ENCODE measurements at places on chromosomes 13 and 19. TPM values are rescaled to one million over a fixed set of nuclear protein-coding genes. Genes with fewer than 3 reads are reported as not detected.

GRCh38 chr13:34894756-34895155, 47.3 kb upstream of the NBEA start:
- H3K36me3 ChIP-seq: no peaks in the 10 kb centered on the region
- no peak for DNase-seq
- no peak overlapping the region for H3K4me3 ChIP-seq
- H3K27ac ChIP-seq: no peak overlapping the region

- H3K27ac ChIP-seq: no peak overlapping the region
- no peaks in the 10 kb centered on the region for H3K36me3 ChIP-seq
- H3K4me3 ChIP-seq: no peak overlapping the region
- no peak for DNase-seq
- peaks cover 6% of the 10 kb centered on the region for H3K4me1 ChIP-seq
These were observed 1.5 kb upstream of the SOX1 start for GRCh38 chr13:112065521-112065866.

KIR3DL2 gene
- 0.19 TPM for polyA plus RNA-seq

- no peaks in the 10 kb centered on the region for H3K4me1 ChIP-seq
- no peak for DNase-seq
- H3K36me3 ChIP-seq: peaks cover 27% of the 10 kb centered on the region
- H3K27ac ChIP-seq: no peak overlapping the region
These were observed 50.7 kb upstream of the SLC15A1 start for GRCh38 chr13:98803111-98803561.

DNA sequence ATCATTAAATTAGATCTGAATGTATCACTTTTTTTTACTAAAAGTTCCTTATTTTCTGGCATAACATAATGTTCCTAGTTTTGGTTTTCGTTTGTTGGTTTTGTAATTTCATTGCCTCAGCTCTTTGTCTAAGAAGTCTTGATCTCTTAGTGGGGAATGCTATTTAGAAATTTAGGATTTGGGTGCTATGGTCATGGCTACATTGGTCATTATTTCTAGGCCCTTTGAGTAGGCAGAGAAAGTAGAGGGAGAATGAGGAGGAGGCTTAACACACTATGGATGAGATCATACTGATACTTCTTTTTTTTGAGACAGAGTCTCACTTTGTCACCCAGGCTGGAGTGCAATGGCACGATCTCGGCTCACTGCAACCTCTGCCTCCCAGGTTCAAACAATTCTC, 41.8 kb downstream of the PIBF1 start:
- H3K27me3 ChIP-seq: no peaks in the 10 kb centered on the region
- H3K36me3 ChIP-seq: peaks cover 18% of the 10 kb centered on the region
- H3K27ac ChIP-seq: no peak overlapping the region
- DNase-seq: no peak
- H3K4me3 ChIP-seq: no peak overlapping the region
- no peaks in the 10 kb centered on the region for H3K4me1 ChIP-seq

IGFL1 gene
- polyA plus RNA-seq: not detected

GRCh38 chr13:92769046-92769445, 457.6 kb upstream of the GPC6 start:
- DNase-seq: no peak
- no peak overlapping the region for H3K4me3 ChIP-seq
- no peak overlapping the region for H3K27ac ChIP-seq
- H3K4me1 ChIP-seq: no peaks in the 10 kb centered on the region

GRCh38 chr13:60019119-60019993, 144.4 kb downstream of the DIAPH3 start:
- DNase-seq: no peak
- H3K4me3 ChIP-seq: no peak overlapping the region
- no peaks in the 10 kb centered on the region for H3K4me1 ChIP-seq
- H3K27ac ChIP-seq: no peak overlapping the region
- no peaks in the 10 kb centered on the region for H3K36me3 ChIP-seq

GRCh38 chr19:53509845-53510244, 28.1 kb upstream of the ZNF331 start:
- no peak for DNase-seq
- H3K36me3 ChIP-seq: no peaks in the 10 kb centered on the region
- no peak overlapping the region for H3K27ac ChIP-seq
- H3K4me3 ChIP-seq: no peak overlapping the region
- H3K4me1 ChIP-seq: peaks cover 5% of the 10 kb centered on the region

GRCh38 chr19:41718761-41719160, 10.3 kb downstream of the CEACAM5 start:
- DNase-seq: no peak
- no peaks in the 10 kb centered on the region for H3K36me3 ChIP-seq
- H3K4me1 ChIP-seq: no peaks in the 10 kb centered on the region

- no peaks in the 10 kb centered on the region for H3K4me1 ChIP-seq
- no peak for DNase-seq
- no peak overlapping the region for H3K27ac ChIP-seq
- no peaks in the 10 kb centered on the region for H3K36me3 ChIP-seq
- no peak overlapping the region for H3K4me3 ChIP-seq
These were observed 12.4 kb upstream of the PAK4 start for GRCh38 chr19:39113199-39113598.

GRCh38 chr19:54411033-54411432, 4.2 kb upstream of the TTYH1 start:
- H3K4me3 ChIP-seq: no peak overlapping the region
- H3K4me1 ChIP-seq: peaks cover 13% of the 10 kb centered on the region
- DNase-seq: no peak
- H3K36me3 ChIP-seq: no peaks in the 10 kb centered on the region

FFAR1 gene
- polyA plus RNA-seq: 0.18 TPM
